ENCODE measurements at places on chromosomes 6 and 20.

- no peak for DNase-seq
Measured at GRCh38 chr6:158648682-158649131, 1.1 kb upstream of the SYTL3 start.

- no peak for DNase-seq
Measured at GRCh38 chr6:84137989-84138575, 89.4 kb downstream of the CEP162 start.

GRCh38 chr6:63803371-63803770, 167.8 kb downstream of the PHF3 start:
- no peak for DNase-seq

DNA sequence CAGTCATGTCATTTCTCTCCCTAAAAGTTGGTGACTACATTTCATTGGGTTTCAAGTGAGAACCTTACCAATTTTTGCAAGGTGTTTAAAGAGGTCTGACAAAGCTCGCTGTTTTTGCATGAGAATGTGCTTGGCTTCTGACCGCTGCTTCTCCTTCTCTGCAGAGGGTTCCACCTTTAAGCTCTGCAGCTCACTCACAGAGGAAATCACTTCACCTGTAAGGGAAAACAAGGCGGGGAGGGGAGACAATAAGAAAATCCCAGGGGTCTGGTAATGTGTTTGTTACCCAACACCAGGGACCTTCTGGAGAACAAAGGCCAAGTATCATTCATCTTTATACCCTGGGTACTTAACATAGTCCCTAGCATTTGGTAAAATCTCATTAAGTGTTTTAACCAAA, 40.0 kb upstream of the LYRM2 start:
- DNase-seq: no peak

- no peak for DNase-seq
Measured at GRCh38 chr6:25413207-25413905, 134.2 kb downstream of the CARMIL1 start.

DNA sequence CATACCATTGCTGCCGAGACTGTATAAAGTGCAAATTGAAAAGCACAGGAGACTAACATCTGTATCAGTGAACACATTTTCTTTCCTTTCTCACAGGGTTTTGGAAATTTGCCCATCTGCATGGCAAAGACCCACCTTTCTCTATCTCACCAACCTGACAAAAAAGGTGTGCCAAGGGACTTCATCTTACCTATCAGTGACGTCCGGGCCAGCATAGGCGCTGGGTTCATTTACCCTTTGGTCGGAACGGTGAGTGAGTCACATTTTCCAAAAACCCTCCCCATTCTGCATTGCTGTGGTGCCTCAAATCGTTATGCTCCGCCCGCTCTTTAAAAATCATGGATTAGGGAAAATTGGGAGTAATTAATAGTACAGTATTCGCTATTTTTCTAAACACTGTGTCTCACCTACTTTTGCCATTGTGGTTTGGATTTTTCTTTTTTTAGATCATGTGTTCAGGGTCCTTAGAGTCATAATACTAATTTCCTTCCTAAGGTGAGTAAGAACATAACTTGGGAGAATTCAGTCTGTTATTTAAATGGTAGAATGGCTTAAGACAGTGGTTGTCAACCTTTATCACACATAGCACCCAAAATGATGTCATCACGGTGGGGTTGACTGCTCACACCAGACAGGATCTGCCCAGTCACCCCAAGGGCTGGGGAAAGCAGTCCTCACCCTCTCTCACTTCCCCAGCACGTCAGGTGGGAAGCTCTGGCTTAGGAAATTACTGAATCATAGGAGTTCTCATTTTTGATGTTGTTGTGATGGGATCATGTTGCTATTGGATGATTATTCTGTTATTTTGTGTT, 171.6 kb downstream of the MTHFD1L start:
- no peak for DNase-seq

DNA sequence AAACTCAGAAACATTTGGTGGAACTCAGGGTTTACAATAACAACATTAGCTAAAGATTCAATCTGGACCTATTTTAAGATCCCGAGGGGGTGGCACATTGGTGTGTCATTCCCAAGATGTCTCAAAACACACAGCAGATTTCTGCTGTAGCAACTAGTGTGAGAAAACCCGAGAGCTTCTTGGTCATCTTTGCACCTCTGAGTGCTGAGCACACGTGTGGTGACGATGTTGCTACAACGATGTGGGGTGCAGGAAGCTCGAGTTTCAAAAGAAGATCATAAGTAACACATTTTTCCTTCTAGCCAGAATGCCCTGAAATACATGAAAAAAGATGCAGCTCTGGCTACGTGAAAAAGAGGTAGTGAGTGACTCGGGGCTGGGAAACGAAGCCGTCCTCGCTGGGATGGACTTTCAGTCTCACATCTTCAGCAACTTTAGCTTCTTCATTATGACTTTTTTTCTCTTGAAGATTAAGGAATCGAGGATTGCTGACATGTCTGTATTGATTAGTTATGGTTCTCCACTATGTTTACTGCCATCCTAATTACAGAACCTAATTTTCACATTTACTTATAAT, 1.5 kb downstream of the RAMACL start:
- no peak for DNase-seq

GRCh38 chr6:98041921-98042320, 758.9 kb upstream of the MMS22L start:
- no peak for DNase-seq

DNA sequence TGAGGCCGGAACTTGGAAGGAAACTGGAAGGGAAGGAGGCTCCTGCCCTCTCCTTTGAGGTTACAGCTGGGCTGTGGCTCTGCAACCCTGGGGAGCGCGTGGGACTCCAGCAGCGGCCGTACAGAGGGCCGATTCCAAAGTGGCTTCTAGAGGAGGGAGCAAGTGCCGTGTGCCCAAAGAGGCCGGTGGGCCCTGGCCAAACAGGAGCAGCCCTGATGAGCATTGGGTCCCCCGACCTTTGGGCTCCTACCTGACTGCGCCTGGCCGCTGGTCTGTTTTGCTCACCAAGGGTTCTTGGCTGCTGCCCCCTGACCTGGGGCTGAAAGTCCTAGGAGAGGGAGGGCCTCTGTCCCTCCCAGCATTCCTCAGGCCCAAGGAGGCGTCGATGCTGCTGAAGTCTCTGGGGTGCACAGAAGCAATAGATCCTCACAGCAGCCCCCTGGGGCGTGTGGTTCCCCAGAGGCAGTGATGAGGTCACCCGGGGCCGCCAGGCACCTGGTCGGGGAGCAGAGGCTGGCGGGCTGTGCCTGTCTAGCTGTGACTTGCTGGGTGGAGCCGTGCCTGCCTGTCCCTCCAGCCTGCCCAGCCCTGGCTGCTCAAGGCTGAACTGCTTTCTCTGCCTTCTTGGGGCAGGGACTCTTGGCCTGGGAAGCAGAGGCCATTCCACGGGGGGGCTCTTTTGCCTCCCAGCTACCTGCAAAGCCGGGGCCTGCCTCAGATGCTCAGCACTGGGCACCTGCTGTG, 9.8 kb downstream of the RBM38 start:
- no peak for DNase-seq

DNA sequence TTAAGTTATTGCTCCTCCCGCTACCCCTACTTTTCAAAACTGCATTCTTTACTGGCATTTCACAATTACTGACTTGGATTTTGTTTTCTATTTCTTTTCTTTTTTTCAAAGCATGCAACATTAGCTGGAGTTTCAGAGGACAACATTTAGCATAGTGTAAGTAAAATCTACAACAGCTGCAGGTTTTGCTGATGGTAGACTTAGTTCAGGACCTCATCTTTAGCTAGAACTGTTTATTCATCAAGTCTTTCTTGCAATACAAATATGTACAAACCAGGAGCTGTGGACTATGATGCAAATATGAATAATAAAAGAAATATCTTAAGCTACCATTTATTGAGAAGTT, 728 bp upstream of the CEP162 start:
- no peak for DNase-seq

DNA sequence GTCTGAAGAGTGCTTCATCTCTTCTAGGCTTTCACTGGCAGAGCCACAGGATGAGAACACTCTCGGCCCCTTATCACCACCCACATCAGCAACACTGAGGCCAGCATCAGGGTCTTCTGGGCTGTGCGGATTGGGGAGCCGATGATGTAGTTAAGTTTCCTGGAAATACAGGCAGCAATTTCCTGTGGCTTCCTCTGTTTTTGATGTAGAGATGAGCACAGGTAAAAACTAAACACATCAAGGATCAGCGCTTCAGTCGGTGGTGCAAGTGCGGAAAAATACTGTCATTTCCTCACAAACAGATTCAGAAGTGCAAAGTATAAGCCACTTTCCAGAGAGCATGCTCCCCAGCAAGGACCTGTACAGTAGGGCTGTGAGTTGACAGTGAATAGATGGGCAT, 62.6 kb downstream of the BACH2 start:
- peak; percentile 67 for DNase-seq

DNA sequence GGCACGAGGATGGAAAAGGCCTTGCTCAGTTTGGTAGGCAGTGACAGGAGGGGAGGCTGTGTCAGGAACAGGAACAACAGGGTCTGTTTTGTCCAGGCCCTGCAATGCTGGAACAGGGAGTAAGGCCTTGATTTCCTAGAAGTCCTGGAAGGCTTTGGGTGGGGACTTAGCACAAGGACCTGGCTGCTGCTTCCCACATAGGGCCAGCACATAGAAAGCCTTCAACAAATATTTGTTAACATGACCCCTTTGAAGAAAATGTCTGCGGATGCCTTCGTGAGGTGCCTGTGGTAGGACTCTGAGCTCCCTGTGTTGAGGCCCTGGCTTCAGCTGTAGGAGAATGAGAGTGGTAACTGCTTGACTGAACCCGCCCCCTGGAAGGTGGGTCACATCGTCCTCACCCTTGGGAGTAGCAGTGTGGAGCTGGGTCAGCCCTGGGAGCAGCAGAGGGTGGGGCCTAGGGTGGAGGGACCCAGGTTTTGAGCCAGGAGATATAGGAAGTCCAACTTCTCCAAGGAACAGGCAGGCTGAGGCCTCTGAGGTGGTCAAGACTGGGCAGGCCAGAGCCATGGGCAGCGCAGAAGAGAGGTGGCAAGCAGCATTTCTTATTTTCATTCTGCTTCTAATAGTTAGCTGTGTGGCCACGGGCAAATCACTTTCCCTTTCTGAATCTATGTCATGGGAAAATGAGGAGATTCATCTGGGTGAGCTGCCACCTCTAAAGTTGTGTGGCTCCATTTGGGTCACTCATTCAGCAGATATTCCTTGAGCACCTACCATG, 50.0 kb downstream of the CNBD2 start:
- no peak for DNase-seq

GRCh38 chr6:136012198-136012887, 160.8 kb downstream of the PDE7B start:
- no peak for DNase-seq

- no peak for DNase-seq
Measured at GRCh38 chr6:23077772-23078171, 508.4 kb downstream of the HDGFL1 start.

DNA sequence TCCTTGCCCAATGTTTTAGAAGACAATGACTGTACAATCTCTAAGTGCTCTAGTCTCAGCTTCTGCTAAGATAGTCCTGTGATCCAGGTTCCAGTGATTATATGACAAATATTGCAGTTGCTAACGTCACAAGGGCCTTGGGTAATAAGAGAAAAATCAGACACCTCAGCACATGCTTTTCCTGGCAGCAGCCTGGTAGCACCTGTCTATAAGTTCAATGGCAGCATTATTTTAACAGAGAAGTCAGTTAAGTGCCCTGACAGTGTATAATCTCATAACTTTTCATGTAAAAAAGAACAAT, 121.3 kb upstream of the BCLAF1 start:
- DNase-seq: no peak

DNA sequence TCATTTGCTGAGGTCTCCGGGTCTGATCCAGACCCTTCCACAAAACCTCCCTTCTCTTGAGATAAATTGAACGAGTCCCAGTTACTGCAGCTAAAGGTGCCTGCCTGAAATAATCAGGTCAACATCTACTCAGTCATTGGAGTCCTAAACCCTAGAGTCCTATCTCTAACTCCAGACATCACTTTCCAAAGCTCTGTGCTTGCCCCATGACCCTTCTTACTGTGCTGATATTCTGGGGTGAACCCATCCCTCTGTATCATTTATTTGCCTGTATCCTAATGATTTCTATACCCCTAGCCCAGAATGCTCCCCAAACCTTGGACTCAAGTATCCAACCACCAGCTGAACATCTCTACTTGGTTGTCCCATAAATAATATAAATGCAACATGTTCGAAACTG, 35.7 kb downstream of the CD83 start:
- no peak for DNase-seq

GRCh38 chr6:121912905-121913304, 477.5 kb downstream of the GJA1 start:
- no peak for DNase-seq

- DNase-seq: no peak
Measured at GRCh38 chr6:2714111-2714895, 36.4 kb downstream of the MYLK4 start.

GRCh38 chr6:143087856-143088255, 27.2 kb downstream of the AIG1 start:
- no peak for DNase-seq

DNA sequence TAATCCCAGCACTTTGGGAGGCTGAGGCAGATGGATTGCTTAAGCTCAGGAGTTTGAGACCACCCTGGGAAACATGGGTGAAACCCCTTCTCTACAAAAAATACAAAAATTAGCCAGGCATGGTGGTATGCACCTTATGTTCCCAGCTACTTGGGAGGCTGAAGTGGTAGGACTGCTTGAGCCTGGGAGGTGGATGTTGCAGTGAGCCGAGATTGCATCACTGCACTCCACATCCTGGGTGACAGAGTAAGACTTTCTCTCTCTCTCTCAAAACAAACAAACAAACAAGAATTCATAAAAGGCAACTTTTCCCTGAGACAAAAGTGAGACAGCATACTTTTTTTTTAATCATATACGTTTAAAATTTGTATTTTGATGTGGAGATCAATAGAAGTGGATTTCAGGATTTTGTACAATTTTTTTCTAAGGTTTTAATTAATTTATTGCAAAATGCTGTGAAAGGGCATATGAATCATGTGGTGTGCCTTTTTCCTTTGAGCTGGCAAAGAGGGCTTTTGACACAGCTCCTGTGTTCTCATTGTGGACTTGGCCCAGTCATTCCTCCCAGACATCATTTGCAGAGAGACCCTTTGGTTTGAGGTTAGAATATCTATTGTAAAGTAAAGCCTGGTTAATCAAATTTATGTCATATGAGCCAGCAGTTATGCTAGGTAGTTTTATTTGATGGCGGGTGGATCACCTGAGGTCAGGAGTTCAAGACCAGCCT, 77.1 kb downstream of the TULP4 start:
- no peak for DNase-seq

GRCh38 chr20:46731770-46732169, 22.3 kb downstream of the SLC2A10 start:
- DNase-seq: no peak

GRCh38 chr6:161011492-161012480, 20.2 kb downstream of the MAP3K4 start:
- DNase-seq: no peak

- no peak for DNase-seq
Measured at GRCh38 chr20:23574977-23575376, 6.7 kb upstream of the CST9L start.
